ENCODE measurements at places on chromosomes 2 and 18.

GRCh38 chr2:20250436-20250835 is 25.5 kb upstream of the SDC1 start:
- no peak for DNase-seq

- no peak for DNase-seq
Measured at GRCh38 chr2:40027968-40028367, 248.9 kb upstream of the THUMPD2 start.

- DNase-seq = no peak
Measured at GRCh38 chr2:85873679-85874078, 15.1 kb downstream of the ST3GAL5 start.

GRCh38 chr2:197599285-197599965 is 76.0 kb downstream of the RFTN2 start:
- peak; percentile 71 for DNase-seq

- no peak for DNase-seq
Measured at GRCh38 chr2:219204425-219205164, 2.0 kb upstream of the ZFAND2B start.

GRCh38 chr2:66439812-66440542 is 5.1 kb downstream of the MEIS1 start:
- peak; percentile 58 for DNase-seq

GRCh38 chr2:134588556-134588955 is 130.2 kb downstream of the TMEM163 start:
- DNase-seq = no peak
